ENCODE measurements at places on chromosomes 6 and 20.

GRCh38 chr6:85472744-85473143 is 22.9 kb downstream of the NT5E start:
- DNase-seq = no peak

DNA sequence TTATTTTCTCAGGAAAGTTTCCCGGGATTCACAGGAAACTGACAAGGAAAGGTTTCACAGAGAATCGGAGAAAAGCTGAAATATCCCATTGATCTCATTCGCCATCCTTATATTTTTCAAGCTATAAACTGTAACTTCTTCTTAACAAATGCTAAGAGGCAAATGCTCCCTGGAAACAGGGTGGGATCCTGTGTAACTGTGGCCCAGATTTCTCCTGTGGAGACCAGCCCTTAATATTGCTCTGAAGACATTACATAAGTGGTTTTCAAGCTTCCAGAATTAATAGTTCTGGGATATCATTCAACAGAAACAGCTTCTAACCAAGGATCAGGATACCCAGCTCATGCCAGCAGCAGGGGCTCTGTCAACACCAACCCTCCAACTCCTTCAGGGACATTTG is 69.2 kb downstream of the THBS2 start:
- no peak for DNase-seq

DNA sequence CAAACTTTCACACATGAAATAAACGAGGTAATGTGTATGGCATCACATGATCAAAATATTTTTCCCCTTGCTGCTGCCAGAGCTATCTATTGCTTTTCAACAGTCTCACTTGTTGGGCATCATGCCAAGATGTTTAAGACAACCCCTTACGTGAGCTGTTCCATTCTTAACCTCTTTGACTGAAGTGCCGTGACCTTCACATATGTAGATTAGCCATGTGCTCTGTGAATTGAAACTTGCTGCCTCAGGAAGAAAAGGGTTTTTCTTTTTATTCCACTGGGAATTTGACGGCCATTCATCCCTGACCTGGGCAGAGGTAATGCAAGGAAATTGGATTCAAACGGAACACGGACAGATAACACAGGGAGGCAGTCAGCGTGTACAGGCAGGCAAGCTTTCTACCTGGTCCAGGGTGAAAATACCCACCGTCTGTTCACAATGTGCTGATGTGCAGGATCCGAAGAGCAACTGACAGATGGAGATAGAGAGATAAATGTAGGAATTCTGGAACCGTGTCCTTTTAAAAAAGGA is 14.2 kb downstream of the ARID1B start:
- no peak for DNase-seq

- DNase-seq = no peak
Measured at GRCh38 chr20:58538752-58539151, 23.6 kb upstream of the APCDD1L start.

DNA sequence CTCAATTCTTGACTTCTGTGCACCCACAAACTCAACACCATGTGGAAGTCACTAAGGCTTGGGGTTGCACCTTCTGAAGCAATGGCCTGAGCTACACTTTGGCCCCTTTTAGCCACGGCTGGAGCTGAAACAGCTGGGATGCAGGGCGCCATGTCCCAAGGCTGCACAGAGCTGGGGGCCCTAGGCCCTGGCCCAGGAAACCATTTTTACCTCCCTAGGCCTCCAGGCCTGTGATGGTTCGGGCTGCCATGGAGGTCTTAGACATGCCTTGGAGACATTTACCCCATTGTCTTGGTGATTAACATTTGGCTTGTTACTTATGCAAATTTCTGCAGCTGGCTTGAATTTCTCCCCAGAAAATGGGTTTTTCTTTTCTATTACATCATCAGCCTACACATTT is 86.9 kb downstream of the MTFR2 start:
- DNase-seq = no peak

- no peak for DNase-seq
Measured at GRCh38 chr6:4953440-4953839, 50.4 kb downstream of the RPP40 start.

DNA sequence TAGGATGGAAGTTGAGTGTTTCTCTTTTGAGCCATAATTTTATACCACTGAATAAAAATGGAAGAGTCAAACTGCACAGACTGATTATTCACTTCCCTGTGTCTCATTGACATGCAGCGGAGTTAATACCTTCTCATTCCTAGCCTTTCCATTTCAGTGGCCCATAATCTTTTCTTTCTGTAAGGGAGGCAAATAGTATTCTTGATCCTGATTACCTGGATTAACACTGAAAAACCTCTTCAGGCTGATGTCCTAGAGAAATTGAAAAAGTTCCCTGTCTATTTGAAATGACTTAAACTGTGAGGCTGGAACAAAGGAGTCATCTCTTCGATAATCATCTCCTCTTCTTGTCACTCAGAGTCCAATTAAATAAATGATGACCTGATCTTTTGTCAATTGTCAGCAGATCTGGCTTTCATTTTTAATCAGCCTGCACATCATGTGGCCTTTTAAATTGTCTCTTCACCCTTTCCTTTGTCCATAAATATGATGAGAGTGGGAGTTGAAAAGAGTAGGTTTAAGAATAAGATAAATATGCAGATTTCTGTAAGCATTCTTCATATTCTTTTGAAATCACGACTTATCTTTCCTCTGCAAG is 713.0 kb downstream of the EPM2A start:
- DNase-seq = no peak

DNA sequence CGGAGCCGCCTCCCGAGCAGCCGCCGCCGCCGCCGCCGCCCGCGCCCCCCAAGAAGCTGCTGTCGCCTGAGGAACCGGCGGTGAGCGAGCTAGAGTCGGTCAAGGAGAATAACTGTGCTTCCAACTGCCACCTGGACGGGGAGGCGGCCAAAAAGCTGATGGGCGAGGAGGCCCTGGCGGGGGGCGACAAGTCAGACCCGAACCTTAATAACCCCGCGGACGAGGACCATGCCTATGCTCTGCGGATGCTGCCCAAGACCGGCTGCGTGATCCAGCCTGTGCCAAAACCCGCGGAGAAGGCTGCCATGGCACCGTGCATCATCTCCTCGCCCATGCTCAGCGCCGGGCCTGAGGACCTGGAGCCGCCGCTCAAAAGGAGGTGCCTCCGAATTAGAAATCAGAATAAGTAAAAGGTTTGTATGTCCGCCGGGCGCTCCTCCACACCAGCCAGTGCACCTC is 145.2 kb downstream of the SOBP start:
- no peak for DNase-seq

- DNase-seq = peak; percentile 17
Measured at GRCh38 chr6:34053721-34054120, 92.2 kb downstream of the GRM4 start.

- DNase-seq = no peak
Measured at GRCh38 chr20:62258499-62259293, 20.4 kb downstream of the OSBPL2 start.

DNA sequence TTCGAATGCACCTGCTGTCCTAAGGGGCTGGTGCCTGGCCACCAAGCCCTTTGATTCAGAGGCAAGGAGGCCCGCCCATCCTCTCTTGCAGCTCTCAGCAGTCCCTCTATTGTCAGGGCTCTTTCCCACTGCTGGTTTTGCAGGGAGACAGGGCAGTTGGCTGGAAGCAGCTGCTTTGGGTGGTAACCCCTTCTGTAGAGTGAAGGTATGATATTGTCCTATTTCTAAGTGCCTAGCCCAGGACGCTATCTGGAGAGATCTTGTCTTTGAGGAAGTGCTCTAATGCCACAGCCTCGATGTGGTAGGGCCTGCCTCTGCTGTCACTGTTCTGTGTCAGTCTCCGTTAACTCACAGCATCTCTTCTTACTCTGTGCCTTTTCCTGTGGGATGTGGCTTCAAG is 5.6 kb downstream of the PLCG1 start:
- DNase-seq = no peak

GRCh38 chr20:37522260-37523011 is 1.4 kb downstream of the NNAT start:
- DNase-seq = peak; percentile 59

DNA sequence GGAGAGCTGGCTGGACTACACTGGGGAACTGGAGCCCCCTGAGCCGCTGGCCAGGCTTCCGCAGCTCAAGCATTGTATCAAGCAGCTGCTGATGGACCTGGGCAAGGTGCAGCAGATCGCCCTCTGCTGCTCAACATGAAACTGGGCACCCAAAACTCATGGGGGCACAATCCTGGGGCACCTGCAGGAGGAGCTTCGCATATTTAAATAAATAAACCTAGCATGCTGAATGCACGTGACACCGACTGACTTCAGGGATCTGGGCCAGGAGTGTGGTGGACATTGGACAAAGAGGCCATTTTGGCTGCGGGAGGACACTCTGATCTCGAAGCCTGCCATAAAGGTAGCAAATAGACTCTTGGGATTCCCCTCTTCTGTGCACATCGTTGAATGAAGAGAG is 6.8 kb downstream of the SCAND1 start:
- peak; percentile 70 for DNase-seq

DNA sequence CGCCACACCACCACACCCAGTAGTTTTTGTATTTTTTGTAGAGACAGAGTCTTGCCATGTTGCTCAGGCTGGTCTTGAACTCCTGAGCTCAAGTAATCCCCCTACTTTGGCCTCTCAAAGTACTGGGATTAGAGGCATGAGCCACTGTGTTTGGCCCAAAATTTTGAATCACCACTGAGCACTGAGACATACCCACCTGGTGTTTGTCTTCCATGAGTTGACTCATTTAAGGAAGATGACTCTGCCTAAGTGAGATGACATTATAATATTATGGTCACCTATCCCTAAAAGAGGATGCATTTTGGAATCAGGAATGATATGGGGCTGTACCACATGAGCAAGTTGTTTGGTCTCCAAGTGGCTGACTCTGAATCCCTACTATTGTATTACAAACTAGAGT is 54.6 kb upstream of the RNF217 start:
- no peak for DNase-seq

- DNase-seq = peak; percentile 76
Measured at GRCh38 chr6:13711324-13711732, 307 bp downstream of the RANBP9 start.

DNA sequence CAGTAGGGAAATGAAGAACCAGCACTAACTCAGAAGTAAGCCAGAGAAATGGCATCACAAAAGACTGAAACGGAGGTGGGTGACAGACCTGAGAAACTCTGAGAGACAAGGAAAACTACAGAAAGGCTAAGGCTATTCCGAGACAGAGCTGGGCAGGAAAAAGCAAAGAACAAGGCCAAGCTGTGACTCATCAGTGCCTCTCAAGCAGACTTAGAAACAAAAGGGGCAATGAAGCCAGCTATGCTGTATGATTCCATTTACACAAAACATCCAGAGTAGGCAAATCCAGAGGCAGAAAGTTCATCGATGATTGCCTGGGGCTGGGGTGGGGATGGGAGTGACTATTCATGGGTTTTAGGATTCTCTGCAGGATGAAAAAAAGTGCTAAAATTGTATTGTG is 50.0 kb downstream of the SLC23A2 start:
- DNase-seq = no peak

- DNase-seq = no peak
Measured at GRCh38 chr6:83873869-83874268, 14.4 kb downstream of the CYB5R4 start.

GRCh38 chr20:61424628-61425420 is 172.8 kb downstream of the CDH4 start:
- no peak for DNase-seq

- DNase-seq = no peak
Measured at GRCh38 chr20:2006452-2007361, 12.8 kb upstream of the PDYN start.

DNA sequence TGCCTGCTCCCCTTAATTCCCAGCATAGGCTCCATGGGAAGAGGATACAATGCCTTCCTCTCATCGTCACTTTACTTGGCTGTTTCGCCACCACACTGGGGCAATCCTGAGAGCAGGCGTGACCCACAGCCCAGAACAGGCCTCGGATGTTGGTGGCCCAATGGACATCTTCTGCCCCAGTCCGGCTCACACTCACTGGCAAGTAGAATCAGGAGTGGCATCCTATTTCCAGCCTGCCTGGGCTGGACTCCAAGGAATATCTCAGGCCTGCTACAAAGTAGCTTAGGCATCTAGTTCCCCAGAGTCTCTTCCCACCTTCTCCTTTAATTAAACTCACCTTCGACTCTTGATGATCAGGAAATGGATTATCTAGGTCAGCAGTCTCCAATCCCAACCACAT is 110.5 kb downstream of the LRFN2 start:
- DNase-seq = no peak

DNA sequence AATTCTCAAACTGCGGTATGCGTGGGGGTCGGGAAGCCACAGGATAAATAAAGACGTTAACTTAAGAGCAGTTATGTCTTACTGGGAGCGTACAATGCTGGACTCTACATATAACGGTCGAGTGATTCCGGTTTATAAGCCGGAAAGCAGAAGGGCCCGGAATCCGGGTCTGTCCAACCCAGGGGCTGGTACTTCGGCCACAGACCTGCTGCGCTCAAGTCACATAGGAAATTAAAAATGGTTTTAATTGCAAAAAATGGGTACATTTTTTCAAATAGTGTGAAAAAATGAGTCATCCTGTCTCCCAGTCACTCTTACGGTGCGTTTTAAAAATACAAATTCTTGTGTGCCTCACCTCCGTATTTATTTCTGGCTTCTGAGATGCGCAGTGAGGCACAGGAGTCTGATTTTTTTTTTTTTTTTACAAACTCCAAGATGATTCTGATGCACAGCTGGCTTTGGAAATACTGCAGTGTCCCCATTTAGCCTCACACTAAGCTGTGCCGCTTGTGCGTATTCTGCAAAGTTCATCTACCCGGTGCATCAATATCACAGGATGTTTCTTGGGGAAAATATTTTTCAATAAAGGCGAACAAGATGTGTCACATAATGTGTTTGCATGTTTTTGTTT is 1.0 kb downstream of the PCIF1 start:
- no peak for DNase-seq

DNA sequence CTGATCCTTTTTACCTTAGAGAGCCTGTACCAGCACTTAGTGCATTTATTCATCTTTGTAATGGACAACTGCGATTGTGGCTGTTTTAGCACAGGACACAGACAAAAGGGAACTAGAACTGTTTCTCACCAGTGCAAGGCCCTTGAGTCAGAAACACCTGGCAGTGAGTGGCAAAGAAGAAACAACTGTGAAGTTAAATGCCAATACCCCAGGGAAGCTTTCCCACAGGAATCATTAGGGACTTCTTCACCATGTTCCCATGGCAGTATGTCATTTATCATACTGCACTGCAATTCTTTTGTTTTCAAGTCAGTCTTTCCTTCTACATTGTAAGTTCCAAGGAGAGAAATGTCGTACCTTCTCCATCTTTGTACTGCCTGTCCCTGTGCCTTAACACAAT is 28.6 kb upstream of the CDYL start:
- DNase-seq = no peak

- DNase-seq = no peak
Measured at GRCh38 chr6:105253787-105254186, 74.0 kb upstream of the POPDC3 start.

GRCh38 chr6:118984342-118984741 is 49.4 kb upstream of the MCM9 start:
- DNase-seq = no peak

Measured in SW480 (cell line).